Stimulated activated CD4-positive, alpha-beta T cell treated with anti-CD3 and anti-CD28 coated beads, Interleukin-1b, Interleukin-23, amount 100 ng/mL, for 4 hours (primary cell): ENCODE measurements at places on chromosomes 1 and 21.

DNA sequence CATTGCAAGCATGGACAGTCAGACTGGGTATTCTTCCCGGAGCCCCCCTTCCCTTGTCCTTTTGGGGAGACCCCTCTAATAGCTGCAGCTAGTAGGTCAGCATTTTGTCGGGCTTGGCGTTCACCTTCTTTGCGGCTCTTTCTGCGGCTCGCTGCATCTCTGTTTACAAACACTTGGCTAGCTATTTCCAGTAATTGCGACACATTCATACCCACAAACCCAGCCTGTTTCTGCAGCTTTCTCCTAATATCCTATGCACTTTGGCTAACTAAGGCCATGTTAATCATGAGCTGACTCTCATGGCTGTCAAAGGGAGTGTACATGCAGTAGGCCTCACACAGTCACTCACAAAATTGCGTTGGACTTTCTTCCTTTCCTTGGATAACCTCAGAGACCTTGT lies 716.4 kb downstream of the AMY1C start:
- DNase-seq, result no peak

GRCh38 chr1:183114441-183114840 lies 71.6 kb upstream of the LAMC2 start:
- DNase-seq, result no peak

- DNase-seq, result no peak
Observed at GRCh38 chr1:201778279-201779065, 50.5 kb upstream of the IPO9 start.

DNA sequence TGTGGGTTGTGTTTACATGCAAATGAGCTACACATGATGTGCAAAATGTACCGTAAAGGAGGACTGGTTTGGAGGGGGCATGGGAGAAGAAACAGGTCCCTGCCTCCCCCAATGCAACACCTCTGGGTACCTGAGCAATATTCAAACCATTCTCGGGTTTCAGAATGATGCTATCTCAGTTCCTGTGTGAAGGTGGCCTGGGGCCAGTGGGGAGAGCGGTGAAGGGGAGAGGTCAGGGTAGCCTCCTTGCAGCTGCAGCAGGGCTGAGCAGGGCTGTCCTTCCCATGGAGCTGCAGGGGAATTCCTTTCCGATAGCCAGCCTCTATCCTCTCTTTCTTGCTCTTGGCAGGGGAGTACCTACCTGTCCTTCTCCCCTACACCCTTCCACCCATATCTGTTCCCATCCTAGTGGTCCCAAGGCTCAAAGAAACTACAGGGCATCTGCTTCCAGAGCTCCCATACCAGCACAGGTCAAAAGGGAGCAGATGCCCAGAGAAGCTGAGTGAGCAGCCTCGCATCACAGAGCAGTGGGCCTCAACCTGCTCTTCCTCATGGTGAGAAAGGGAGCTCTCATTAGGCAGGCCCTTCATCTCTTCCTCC lies 11.9 kb downstream of the MEF2D start:
- DNase-seq, result no peak

DNA sequence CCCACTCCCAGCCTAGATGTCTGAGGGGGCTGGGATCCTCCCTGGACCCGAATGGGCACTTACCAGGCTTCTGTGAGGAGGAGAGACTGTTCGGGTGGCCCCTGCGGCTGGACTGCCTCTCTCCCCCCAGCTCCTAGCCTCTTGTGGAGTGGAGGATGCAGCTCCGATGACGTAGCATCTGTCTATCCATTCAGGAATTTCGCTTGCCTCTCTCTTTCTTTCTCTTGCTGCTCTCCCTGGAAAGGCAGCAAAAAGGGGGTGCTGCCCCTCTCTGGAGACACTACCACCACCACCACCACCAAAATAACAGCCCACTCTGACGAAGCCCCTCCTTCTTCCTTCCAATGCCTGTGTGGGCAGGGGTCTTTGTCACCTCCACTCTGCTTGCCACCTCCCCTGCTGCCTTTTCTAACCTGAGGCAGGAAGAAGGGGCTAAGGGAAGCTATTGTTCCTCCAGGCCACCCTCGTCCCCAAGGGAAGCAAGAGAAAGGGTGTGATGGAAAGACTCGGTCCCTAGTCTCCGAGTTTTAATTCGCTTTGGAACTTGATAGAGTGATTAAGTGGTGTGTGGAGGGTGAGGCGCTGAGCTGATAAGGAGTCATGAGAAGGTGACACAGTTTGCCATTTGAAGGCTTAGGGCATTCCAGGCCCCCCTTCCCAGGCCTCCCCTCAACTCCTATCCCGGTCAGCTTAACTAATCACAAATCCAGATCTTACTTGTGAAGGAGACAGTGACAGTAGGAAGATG lies 60.5 kb downstream of the RHBG start:
- no peak for DNase-seq

DNA sequence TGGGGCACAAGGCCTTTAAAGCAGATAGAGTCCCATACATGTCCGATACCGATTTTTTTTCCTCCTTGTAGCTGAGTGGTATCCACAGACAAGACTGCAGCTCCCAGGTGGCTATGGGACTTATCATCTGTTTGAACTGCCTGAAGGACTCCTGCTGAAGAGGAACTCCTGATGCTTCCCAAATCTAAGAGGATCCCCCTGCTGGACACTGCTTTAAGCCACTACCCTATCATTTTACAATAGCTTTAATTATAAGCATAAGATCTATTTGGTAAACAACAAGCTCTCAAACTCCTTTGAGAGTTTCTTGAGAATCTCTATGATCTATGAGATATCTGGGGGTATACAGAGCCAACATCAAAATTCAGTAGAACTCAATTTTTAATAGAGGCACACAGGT lies 11.7 kb downstream of the NDC1 start:
- DNase-seq, result no peak

- no peak for DNase-seq
Observed at GRCh38 chr1:59359325-59359724, 62.4 kb downstream of the FGGY start.
